ENCODE measurements at places on chromosomes 12 and 14. TPM values are rescaled to one million over a fixed set of nuclear protein-coding genes. Genes with fewer than 3 reads are reported as not detected.

The SLC39A5 gene
- total RNA-seq: not detected

The GZMH gene
- not detected for total RNA-seq

The BMAL2 gene
- total RNA-seq: 18.6 TPM

The NCKAP5L gene
- 19.5 TPM for total RNA-seq

The KCNC2 gene
- not detected for total RNA-seq

The RERG gene
- total RNA-seq: 0.26 TPM

The RASAL1 gene
- not detected for total RNA-seq

The FOXM1 gene
- 39.3 TPM for total RNA-seq

The KIF26A gene
- total RNA-seq: 1.2 TPM

The KDM5A gene
- total RNA-seq: 24.2 TPM

The PIANP gene
- 0.52 TPM for total RNA-seq

The RFX4 gene
- not detected for total RNA-seq

The NTN4 gene
- total RNA-seq: 17.3 TPM

The GPX2 gene
- total RNA-seq: not detected

The SMIM41 gene
- 50.8 TPM for total RNA-seq

The RTN1 gene
- 2.6 TPM for total RNA-seq

The DTX1 gene
- 0.39 TPM for total RNA-seq

The GPRC5D gene
- not detected for total RNA-seq

The DACT1 gene
- 4.7 TPM for total RNA-seq

The LRP6 gene
- total RNA-seq: 11.6 TPM

The MIP gene
- not detected for total RNA-seq

The CTSG gene
- total RNA-seq: not detected

The GPR84 gene
- total RNA-seq: 0.13 TPM

The SDSL gene
- 1.8 TPM for total RNA-seq

The CCNT1 gene
- total RNA-seq: 20.1 TPM

The TPH2 gene
- not detected for total RNA-seq

The SLC10A1 gene
- total RNA-seq: not detected

All from epithelial cell of alveolus of lung (primary cell).